ENCODE measurements at places on chromosomes 2 and 18.

GRCh38 chr18:32683044-32683443 is 89.8 kb downstream of the KLHL14 start:
- DNase-seq = no peak

DNA sequence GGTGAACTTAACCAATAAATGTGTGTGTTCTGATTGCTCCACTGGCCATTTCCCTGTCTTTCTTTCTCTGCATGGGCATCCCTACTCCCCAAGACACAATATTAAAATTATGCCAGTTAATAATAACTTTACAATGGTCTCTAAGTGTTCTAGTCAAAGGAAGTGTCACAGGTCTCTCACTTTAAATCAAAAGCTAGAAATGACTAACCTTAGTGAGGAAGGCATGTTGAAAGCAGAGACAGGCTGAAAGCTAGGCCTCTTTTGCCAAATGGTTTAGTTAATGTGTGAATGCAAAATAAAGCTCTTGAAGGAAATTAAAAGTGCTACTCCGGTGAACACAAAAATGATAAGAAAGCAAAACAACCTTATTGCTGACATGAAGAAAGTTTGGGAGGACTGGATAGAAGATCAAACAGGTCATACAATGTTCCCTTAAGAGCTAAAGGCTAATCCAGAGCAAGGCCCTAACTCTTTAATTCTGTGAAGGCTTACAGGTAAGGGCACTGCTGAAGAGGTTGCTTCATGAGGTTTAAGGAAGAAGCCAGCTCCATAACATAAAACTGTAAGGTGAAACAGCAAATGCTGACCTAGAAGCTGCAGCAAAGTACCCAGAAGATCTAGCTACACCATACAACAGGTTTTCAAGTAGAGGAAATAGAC is 44.0 kb upstream of the ARHGAP15 start:
- DNase-seq = no peak

DNA sequence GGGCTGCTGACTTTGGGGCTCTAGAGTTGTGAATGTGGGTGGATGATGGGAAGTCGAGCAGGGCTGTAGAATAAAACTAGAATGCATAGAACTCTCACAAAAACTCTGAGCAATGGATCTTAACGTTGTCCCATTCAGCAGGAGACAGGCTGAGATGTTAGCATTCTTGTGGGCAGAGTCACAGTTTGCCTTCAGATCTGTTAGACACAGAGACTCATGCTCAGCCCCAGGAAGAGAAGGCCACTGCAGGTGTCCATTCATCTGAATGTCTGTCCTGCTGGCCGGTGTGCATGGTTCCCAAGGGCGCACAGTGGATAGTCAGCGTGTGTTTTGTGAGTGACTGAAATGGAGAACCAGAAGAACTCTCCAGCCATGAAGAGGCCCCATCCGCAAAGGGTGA is 111.3 kb downstream of the TSN start:
- no peak for DNase-seq

DNA sequence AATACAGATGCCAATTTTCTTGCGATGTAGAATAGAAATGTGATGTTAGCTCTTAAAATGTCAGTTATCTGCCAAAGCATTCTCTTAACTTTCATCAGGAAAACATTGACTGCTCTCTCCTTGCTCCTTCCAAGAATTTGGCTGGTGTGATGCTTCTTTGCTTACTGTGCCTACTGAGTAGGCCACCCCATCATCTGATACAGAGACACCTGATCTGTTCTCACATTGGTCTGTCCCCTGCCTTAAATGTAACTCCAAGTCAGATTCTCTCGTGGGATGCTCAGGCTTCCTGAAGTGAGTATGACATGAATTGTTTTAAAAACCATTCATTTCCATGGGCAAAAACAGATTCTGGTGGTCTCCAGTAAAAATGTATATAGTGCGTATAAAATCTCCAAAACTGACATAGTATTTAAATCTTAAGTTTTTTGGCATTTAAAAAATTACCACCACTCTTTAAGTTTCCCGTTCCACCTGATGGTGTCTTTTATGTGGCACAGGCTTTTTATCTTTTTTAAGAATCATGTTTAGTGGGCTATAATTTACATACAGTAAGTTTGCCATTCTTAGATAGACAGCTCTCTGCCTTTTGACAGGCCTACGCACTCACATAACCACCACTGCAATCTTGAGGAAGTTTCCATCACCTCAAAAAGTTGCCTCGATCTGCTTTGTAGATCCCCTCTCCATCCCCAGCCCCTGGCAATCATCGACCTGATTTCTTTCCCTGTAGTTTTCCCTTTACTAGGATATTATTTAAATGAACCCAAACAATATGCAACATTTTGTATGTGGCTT is 36.6 kb downstream of the UBE2F start:
- no peak for DNase-seq

- no peak for DNase-seq
Measured at GRCh38 chr2:173763641-173764040, 201.5 kb downstream of the SP3 start.

DNA sequence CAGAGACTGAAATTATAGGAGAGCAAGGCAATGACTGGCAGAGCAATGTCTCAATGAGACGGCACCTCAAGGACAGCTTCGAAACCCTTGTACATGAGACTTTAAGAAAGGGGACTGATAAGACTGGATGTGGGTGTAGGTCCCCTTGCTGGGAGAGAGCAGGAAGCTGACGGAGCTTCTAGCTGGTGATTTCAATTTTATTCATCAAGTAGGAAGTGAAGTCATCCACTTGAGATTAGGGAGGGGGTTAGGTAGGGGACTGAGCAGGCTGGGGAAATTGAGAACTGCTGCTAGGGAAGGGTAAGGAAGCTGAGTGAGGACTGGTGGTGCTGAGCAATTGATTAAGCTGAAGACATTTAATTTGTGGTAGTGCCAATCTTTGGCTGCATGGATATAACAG is 99.5 kb upstream of the ITGB6 start:
- no peak for DNase-seq

- no peak for DNase-seq
Measured at GRCh38 chr18:12783524-12783923, 80.7 kb downstream of the PSMG2 start.

GRCh38 chr18:61414086-61414485 is 80.9 kb downstream of the CDH20 start:
- no peak for DNase-seq

GRCh38 chr2:239692362-239692851 is 291.6 kb upstream of the HDAC4 start:
- no peak for DNase-seq

DNA sequence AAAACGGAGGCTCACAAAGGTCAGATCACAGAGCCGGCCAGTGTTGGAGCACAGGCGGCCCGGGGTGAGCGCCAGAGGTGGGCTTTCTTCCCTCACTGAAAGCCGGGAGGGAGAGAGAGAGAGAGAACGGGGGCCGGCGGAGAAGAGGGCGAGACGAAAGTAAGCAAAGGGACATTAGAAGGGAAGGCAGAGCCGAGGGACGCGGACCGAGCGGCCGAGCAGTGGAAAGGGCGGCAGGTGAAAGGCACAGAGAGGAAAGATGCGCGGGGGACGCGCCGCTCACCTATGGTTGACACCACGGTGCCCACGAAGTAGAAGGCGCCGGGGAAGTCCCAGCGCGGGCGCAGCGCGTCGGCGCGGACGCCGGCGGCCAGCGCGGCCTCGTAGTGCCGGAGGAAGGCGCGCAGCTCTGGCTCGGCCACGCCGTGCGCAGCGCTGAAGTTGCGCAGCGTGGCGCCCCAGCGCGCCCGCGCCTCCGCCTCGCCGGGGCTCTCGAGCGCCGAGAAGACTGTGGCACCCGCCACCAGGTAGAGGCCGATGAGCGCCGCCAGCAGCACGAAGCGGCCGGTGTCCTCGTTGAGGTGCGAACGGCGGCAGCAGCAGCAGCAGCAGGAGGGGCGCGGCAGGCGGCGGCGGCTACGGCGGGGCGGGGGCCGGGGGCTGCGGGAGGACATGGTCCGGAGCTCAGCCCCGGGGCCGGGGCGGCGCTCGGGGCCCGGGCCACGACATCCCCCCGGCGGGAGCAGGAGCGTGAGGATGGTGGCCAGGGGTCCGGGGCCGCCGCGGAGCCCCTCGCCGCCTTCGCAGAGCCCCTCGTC is 166.9 kb downstream of the MSH2 start:
- no peak for DNase-seq

GRCh38 chr2:237643066-237643465 is 15.7 kb downstream of the LRRFIP1 start:
- no peak for DNase-seq

DNA sequence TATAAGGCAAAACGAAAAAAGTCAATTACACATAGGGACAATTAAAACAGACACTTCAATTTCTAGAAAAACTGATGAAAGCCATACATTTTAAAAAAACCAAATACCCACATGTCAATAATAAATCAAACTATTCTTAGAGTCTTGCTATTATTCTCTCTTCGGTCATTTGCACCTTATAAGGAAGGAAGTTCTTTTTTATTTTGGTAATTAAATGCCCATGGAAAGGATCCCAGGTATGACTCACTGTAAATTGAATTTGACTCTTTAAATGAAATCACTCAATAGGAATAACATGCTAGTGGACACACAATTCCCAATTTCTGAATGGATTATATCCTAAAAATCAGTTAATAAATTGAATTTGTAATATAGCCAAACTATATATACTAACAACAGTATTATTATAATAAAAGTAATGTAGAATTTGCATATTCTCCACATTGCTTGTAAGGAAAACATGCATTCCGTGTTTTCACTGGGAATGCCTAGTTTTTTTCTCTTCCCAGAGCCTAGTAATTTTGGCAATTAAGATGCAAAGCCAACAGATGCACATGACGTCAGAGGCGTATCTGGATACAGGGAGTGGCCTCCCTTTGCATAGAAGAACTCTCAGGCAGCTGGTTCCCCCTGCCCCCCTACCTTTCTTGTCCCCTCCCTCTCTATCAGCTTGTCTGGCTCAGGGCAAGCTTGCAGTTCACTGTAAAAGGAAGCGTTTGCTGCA is 153.5 kb upstream of the PGAP1 start:
- no peak for DNase-seq

- DNase-seq = no peak
Measured at GRCh38 chr2:126543081-126543480, 112.9 kb upstream of the GYPC start.

GRCh38 chr2:128774320-128775216 is 455.9 kb upstream of the HS6ST1 start:
- DNase-seq = no peak

DNA sequence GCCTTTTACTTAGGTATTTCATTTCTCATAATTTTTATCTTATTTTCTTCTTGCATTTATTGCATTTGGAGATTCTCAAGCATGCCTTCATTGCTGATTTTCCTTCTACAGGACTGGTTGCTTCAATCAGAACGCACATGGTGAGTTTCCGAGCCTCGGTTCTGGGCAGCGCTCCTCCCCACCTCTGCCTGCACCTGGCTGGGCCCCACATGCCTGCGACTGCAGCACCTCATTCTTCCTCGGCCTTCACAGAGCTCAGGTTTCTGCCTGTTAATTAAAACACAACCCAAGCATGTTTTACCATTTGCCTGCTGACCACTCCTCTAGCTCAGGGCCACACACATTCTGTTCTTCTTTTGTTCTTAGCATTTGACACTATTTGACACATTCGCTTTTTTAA is 398.8 kb downstream of the GALR1 start:
- no peak for DNase-seq

DNA sequence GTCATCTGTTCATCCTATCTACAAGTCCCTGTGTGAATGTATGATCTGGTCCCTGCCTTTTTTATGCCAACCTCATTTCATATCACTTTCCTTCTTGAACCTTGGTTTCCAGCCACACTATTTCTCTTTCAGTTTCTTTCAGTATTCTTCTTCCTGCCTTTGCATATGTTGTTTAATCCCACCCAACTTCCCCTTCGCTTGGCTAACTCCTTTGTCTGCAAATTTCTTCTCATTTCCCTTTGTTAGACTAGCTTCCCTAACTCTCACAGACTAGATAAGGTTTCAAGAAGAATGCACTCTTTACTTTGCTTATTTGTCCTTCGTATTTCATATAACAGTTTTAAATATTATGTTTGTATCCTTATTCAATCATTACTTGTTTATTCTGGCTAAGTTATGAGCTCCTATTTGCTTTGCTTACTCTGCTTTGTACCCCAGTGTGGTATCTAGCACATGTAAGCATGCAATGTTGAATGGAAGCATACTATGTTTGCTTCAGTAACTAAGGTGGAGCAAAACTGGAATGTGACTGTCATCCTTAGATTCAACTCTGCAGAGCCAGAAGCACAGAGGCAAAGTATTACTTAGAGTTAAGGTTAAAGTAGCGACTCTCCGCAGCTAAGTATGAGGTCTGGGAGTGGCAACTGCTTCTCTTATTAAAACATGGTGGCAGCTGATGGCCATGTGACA is 681.3 kb downstream of the CPS1 start:
- no peak for DNase-seq

DNA sequence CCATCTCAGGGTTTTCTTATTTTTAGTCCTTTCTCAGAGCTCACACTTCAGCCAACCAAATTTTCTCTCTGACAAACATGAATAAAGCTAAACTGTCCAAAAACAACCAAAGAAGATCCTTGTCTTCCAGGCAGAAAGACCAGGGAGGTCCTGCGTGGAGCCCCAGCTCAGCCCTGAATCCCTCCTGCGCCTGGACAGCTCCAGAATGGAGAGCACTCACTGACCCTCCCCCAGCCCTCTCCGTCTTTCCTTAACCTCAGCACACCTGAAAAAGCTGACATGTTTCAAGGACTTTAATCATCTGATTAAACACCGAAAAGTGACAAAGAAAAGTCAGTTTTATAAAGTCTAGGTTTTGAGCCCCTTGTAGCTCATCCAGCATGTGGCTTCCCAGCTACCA is 22.9 kb upstream of the GNAL start:
- no peak for DNase-seq

DNA sequence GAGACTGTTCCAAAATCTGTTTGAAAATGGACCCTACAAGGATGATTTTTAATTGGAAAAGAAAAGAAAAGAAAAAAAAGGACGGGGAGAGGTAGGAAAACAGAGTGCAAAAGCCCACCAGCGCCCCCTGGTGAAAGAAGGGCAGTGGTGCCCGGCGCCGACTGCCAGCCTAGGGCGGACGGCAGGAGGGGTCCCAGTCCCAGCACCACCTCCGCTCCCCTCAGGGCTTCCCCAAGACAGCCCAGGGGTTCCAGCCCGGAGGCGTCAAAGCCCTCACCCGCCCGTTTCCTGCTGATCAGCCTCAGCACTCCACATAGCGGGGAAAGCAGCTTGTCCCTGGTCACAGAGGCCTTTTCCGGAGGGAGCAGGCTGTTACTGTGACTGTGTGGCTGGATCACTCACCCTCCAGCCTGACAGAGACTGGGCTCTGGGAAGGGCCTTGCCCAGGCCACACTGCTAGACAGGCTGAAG is 213.9 kb downstream of the TFCP2L1 start:
- DNase-seq = no peak

GRCh38 chr2:146004462-146004861 is 1484.5 kb upstream of the ZEB2 start:
- DNase-seq = no peak

GRCh38 chr2:151916632-151917031 is 88.4 kb upstream of the ARL5A start:
- no peak for DNase-seq

GRCh38 chr2:127371037-127371436 is 16.7 kb downstream of the MAP3K2 start:
- DNase-seq = no peak

DNA sequence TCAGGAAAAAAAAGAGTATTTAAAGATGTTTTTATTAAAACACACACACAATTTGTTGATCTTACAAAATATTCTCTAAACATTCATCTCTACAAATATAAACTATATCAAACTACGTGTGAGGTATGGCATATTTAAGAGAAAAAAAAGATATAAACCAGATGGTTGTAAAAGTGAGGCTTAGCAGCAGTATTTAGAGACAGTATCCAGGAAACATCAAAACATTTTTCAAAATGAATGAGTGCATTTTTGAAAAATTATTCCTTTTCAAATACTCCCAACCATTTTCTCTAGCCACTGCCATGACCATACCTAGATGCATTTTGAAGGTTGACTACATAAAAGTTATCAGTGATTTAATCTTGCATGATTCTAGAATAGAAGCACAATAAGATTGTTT is 38.2 kb upstream of the RAB27B start:
- no peak for DNase-seq

All from activated CD4-positive, alpha-beta T cell treated with anti-CD3 and anti-CD28 coated beads, Interleukin-2, amount 50 U/mL, for 4 hours (primary cell).